CD4-positive, alpha-beta T cell treated with Interferon gamma for 1 hour (primary cell): ENCODE measurements at places on chromosomes 6 and 20.
A peak's percentile ranks its signal among the peaks of the same experiment; 100 is the strongest.

DNA sequence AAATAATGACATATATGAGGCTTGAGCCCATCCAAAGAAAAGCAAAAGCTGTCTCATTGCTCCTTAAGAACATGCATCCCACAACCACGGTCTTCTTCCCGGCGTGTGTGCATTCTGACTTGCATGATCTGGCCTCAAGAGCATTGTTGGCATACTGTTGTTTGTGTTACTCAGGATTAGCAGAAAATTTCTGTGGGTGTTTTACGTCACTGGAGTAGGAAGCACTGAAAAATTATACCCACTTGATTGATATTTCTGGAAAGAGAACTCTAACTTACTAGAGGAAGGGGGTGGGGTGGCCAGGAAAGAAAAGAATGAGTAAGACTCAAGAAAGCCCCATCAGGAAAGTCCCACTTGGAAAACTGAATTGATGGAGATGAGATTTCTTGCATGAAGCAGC is 326.2 kb upstream of the PRDM1 start:
- DNase-seq, result no peak

GRCh38 chr6:112923940-112924587 is 576.9 kb downstream of the RFPL4B start:
- DNase-seq, result no peak

DNA sequence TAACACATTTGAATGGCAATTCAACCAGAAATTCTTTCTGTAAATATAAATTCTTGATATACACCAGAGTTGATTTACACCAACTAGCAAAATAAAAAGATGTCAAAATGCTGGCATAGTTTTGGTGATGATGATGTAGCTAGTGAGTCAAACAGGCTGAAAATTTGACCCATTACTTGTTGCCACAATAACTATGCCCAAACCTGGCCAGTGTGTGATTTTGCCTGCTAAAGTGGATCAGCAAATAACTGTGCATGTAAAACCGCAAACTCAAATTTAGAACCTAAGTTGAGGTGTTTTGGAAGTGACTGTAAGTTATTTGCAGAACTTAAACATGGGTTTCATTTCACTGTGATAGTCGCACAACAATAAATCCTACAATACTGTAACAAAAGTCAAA is 125.9 kb downstream of the KIF6 start:
- no peak for DNase-seq

DNA sequence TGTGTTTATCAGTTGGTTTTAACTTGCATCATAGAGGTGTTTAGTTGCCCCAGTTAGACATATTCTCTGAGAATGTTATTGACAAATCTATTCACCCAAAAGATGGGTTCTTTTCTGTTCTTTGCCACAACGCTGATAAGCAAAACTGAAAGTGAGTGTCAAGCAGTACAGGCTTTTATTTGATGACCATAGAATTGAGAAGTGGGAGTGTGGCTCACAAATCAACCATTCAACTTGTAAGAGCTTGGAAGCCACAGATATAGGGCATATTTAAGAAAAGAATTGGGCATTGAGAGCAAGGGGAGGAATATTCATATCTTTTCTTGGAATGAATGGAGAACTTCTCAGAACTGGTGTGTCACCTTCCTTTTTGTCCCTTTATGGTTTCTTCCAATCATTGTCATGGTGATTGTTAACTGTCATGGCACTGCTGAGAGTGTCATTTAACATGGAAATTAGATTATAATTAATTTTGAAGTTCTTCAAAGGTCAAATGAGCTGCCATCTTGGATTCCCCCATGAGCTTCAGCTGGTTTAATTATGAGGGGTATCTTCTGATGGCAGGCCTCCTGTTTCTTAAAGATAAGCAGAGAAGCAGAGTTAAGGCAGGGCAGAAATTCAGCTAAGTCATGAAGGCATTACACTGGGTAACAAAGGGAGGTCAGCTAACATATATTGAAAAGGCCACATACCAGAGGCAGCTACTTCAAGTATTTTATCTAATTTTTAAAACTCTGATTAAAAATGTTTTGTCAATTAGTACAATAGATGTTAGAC is 254.0 kb upstream of the HTR1E start:
- no peak for DNase-seq

DNA sequence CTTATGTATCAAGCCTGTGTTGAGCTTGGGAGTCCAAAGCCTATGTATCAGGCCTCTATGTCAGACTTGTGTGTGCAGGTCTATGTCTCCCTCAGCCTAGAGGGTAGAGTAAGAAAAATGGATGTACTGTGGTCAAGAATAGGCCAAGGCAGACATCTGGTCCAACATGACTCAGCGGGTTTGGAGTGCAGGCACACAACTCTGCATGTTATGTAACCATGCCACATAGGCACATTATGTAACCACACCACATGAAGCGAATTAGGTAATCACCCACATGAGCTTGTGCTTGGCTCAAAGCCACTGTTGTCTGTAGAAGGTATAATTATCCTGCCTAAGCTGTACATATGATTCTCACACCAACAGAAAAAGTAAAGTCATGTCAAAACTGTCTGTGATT is 1190.5 kb upstream of the EYS start:
- DNase-seq, result no peak

DNA sequence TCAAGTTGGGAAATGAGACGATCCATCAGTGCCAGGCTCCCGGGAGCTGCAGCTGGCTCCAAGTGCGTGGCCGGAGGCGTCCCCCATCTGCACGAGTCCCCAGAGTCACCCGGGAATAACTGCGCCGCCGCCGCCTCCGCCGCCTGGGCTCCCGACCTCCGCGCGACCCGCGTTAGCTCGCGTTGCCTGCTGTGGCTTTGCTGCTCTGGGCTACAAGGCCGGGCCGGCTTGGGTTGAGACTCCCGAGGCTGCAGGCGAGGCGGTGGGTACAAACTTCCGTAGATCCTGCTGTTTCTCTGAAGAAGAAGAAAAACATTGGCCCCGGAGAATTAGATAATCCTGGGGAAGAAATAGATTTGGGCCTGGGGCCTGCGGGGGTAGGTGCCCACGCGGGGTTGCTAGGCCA is 7.4 kb upstream of the LAMP5 start:
- no peak for DNase-seq

DNA sequence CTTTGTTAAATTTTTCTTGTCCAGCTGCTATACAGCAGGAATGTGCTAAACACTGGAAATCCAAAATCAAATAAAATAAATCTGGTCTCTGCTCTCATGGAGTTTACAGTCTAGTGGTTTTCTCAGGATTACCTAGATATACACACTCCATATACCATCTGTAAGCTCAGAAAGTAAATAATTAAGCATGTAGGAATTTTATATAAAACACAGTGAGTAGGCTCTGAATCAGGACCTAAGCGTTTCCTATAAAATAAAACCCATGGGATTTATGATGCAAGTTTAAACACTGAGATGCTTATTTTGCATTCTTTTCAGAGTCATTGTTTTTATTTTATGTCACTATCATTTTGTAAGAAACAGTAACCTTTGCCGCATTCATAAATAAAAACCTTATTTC is 29.7 kb upstream of the UFL1 start:
- DNase-seq, result no peak

DNA sequence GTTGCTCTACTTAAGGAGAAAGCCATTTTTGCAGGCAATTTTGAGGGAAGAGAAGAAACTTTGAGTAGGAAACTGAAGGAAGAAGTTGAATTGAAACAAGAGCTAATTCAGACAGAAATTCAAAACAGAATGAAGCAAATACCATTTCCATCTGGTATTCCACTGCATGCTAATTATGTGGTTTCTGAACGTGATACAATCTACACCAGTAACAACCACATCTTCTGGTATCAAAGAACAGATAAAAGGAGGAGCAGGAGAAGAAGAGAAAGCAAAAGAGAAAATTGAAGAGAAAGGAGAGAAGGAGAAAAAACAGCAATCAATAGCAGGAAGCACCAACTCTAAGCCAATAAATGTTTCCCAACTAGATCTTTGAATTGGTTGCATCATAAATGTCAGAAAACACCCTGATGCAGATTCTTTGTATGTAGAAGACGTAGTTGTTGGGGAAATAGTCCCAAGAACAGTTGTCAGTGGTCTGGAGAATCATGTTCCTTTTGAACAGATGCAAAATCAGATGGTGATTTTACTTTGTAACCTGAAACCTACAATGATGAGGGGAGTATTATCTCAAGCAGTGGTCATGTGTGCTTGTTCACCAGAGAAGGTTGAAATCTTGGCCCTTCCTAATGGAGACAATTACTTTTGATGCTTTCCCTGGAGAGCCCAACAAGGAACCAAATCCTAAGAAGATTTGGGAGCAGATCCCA is 132.4 kb downstream of the MACROD2 start:
- no peak for DNase-seq

DNA sequence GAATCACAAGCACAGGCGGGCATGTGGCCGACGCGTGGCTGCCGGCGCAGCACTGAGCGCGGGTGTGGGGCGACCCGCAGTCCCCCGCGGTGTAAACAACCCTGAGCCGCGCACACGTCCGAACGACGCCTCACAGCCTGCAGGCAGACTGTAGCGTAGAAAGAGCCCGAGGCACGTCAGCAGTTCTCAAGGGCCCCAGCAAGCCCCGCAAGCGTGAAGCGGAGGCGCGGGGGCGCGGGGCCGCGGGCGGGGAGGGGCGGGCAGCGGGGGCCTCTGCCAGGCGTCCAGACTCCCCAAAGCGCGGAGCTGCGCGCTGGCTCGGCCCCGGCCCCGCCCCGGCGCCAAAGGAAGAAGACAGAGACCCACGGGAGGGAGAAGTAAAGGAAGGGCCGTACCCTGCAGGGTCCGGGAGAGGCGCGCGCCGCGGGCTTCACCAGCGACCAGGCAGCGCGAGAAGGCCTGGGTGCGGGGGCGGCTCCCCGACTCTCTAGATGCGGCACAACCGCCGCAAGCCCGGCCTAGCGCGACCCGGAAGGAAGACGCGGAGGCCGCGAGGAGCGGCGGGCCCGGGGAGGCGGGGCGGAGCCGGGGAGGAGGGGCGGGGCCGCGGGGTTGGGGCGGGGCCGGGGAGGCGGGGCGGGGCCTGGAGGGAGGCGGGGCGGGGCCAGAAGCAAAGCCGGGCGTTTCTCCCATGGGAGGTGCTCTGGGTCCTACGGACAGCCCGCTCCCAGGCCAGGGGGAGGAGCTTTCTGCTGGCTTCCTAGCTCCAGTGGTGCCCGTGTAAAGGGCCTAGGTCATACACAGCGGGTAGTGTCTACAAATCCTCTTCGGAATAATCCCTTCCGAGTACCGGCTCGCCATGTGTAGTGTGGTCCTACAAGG is at the start of gene FBXL4:
Gene FBXL4 (minus strand): TSS at position 536 of the 882 bp plus-strand sequence. CDS start 20,958 bp downstream, outside the sequence.
- peak; percentile 76 for DNase-seq

- DNase-seq, result no peak
Observed at GRCh38 chr6:122511193-122511924, 39.8 kb upstream of the SERINC1 start.
